ENCODE measurements at places on chromosomes 6 and 20.

DNA sequence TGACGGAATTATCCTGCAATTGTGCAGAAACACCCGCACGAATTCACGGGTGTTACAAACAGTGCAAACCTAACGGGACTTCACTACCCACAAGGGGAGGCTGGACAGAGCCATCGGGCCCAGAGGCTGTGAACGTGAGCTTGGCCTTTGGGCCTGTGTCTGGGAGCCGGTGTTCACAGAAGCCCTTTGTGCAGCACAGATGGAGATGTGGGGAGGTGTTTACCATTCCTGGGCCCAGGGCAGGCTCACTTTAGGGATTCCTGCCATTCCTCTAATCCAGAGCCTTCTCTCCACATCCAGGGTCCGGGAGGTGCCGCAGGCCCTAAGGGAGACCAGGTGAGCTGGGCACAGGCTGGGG is 15.0 kb downstream of the COL9A3 start:
- no peak for DNase-seq

DNA sequence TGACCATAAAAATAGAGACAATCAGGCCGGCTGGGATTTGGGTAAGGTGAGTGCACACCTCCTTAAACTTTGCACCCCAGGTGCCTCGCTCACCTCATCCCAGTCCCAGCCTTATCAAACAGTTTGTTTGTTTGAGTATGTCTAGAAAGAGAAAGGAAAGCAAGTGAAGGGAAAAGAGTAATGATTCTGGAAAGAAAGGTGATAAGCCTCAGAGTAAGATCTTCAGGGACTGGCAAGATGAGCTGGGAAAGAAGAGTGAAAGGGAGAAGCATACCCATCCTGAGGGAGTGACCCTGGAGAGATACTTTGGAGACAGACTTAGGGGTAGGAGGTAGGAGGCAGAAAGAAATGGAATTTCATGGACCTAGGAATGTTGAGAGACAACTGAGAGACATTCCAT is 1.7 kb downstream of the TAP2 start:
- DNase-seq, result no peak

DNA sequence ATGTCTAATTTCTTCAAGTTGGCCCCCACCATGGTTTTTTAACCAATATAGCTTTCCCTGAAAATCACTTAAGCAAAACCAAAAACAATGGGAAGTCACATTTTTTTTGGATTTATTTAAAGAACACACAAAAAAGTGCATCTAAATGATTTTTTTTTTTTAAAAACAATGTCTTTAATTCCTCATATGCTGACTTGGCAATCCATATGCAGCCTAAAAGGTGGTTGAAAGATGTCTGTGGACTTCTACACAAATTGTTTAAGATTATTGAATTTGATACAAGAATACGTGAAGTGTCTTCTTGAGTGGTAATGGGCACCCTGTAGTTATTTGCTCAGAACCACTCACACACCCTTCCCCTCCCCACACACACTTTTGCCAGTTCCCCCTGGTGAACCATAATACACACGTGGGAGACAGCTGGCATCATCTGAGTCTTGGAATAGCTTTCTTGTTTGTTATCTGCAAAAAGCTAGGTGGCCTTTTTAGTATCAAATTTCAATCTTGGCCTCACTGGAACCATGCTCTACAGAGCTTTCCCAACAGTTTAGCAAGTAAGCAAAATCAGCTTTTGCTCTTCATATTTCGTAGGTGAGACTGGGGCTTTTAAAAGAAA is 60.9 kb upstream of the TULP1 start:
- peak; percentile 33 for DNase-seq

GRCh38 chr6:20868397-20869096 is 334.3 kb downstream of the CDKAL1 start:
- DNase-seq, result no peak

DNA sequence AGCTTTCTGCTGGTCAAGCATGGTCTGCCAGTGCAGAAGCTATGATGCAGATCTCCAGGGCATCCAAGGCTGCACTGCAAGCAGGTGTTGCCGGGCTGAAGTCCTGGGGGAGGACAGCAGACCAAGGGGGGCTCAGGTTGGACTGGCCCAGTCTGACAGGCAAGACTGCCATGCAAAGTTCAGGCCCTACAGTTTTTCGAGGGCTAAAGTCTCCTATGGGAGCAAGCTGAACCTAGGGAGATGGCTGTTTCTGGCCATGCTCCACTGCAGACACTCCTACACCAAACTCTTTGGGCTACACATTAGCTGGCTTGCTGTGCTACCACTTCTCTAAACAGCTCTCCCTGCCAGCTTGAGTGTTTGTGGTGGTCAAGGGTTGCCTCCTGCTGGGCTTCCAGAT is 130.0 kb upstream of the SYNCRIP start:
- no peak for DNase-seq

- DNase-seq, result no peak
Measured at GRCh38 chr6:149988550-149989346, 25.0 kb downstream of the ULBP1 start.

- peak; percentile 39 for DNase-seq
Measured at GRCh38 chr6:13924146-13924948, 405 bp upstream of the RNF182 start.

GRCh38 chr6:140871911-140872310 is 1260.8 kb upstream of the GJE1 start:
- peak; percentile 71 for DNase-seq

- no peak for DNase-seq
Measured at GRCh38 chr6:108920751-108921150, 72.5 kb downstream of the ARMC2 start.

- no peak for DNase-seq
Measured at GRCh38 chr20:48846516-48847492, 19.0 kb upstream of the PREX1 start.

GRCh38 chr6:63635588-63636517 is at the start of gene PHF3:
Gene PHF3 (plus strand): TSS chr6:63635802. CDS start chr6:63646552, 10,750 bp downstream.
- DNase-seq, result peak; percentile 90

GRCh38 chr6:159540152-159540551 is 152.9 kb downstream of the SOD2 start:
- no peak for DNase-seq

DNA sequence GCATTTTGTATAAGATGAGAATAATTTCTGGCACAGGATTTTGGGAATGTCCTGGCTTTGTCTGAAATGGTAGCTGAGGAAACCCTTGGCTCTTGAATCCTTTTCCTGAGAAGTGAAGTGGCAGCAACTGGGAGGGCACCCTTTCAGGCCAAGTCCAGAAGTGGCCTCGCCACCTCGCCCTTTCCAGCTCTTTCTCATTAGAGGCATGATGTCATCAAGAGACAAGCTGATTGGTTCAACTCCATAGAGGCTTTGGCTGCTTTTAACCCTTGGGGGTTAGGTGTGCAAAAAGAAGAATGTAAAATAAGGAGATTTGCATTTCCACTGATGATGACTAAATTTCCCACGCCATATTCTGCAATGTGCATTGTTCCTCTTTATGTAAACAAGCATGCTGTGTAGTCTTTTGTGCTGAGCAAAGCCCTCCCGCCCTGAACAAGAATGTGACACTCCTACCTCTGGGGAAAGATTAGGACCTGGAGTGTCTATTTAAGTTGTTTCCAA is 116.5 kb downstream of the TCP11 start:
- DNase-seq, result peak; percentile 65

Measured in choroid plexus epithelial cell (primary cell).